Activated gamma-delta T cell treated with anti-CD3 and anti-CD28 coated beads, Interleukin-2, amount 50 U/mL, for 16 hours (primary cell): ENCODE measurements at places on chromosomes 3 and 15.

DNA sequence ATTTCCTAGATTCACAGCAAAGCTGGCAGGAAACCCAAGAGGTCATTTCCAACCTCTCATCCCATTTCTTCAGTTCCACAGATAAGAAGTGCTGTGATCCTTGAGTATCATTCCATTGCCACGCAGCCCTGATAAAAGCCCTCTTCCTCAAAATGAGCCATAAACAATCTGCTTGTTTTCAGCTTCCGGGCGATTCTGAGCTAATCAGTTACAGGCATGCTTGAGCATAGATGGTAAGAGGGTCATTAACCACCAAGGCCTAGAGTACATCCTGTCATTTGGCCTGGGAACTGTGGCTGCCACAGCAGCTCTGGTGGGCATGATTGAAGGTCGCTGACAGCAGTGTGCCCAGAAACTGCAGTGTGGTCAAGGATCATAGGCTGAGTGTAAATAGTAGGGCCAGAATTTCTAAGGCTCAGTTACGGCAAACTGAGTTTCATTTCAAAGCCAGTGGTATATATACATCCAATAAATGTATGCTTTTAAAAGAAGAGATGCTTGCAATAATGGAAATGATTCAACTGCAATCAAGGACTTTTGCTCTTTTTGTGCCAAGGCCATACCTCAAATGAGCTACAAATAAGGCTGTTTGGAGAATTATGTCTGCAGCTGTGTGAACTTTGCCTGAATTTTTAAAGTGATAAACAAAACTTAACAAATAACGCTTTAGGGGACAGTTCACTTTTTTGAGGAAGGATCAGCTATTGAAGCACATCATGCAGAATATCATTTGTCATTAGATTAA, 47.3 kb downstream of the P3H2 start:
- no peak for DNase-seq

DNA sequence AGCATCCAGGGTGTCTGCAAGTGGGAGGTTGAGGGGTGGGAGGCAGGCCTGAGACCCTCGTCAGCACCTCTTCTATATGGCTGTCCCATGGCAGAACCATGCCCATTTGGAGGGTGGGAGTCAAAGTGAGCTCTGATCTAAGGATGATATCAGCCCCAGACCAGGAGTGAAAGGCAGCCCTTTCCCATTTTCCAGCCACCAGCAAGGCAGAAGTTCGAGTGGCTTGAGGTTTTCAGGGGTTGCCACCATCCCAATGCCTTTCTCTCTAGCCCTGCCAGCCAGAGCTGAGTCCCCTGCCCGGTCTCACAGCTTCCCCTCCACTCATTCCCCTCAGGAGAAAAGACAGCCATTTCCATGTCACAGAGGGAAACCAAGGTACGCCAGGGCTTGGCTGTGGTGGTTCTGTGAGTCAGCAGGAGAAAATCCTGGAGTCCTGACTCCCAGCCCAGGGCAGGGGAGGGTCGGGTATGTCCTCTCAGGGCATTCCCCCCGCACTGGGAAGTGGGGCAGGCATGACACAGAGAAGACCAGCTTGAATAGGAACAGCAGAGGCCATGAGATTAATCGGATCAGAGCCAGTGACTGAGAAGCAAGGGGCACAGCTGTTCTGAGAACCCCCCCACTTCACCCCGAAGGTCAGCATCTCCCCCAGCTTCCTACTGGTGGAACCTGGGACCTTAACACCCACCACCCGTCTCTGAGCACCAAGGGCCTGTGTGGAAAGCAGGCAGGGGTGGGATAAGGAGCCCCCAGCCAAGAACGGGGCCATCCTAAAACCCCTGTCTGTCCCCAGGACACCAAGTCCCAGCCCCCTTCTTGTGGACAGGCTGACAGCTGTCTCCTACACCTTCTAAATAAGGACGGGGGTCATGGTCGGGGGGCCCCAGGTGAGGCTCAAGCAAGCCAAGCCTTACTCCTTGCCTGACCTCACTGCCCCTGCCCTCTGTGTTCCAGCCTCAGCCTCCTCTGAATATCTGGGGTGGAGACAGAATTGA, 965 bp upstream of the SLC38A3 start:
- no peak for DNase-seq

DNA sequence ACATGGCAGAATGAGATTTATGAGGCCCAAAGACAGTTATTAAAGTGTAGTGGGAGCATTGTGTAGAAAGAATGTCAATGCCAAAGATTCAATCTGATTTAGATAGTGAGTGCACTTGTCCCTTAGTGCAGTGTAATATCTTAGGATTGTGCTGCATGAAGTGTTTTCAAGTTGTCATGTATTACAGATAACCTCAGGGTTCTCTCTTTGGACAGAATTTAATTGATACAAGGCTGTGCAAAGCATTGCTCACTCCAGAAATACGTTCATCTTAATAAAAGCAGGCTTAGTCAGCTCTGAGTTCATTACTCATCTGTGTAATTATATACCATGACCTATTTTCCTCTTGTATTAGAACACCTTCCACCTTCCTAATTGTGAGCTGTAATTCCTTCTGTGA, 16.0 kb upstream of the GPR171 start:
- DNase-seq, result no peak

DNA sequence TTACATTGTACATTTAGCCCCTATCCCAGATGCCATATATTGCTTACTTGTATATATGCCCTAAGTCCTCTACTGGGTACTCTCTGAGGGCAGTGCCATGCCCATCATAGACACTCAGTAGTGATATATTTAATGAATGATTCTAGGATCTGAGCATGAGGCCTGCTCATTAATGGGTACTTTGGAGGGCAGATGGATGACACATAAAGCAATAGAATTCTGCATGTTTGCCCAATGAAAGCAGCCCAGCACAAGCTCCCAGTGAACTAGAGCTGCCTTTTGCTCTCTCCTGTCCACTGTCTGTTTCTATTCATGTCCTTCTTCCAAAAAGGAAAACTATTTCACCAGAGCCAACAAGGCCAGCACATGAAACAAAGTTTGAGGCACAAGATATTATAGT, 63.9 kb downstream of the TGFBR2 start:
- no peak for DNase-seq

DNA sequence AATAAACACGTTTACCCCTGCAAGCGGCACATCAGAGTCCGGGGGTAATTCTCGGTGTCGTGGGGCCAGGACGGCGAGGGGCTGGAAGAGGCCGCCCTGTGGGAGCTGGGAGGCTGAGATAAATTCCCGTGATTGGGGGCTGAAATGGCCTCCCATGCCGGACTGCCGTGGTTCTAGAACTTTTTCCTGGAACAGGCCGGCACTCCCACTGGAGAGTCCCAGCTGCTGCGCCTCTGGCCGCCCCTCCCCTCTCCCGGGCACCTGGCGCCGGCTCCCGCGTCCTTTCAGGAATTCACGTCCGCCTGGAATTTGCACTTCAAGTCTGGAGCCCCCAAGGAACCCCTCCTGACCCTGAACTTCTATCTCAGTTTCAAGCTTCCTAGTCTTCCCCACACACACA, 10.8 kb upstream of the LRRC2 start:
- DNase-seq, result no peak

GRCh38 chr3:119211193-119211592, 29.5 kb downstream of the B4GALT4 start:
- DNase-seq, result no peak

GRCh38 chr3:157650699-157651098, 147.5 kb upstream of the VEPH1 start:
- no peak for DNase-seq

DNA sequence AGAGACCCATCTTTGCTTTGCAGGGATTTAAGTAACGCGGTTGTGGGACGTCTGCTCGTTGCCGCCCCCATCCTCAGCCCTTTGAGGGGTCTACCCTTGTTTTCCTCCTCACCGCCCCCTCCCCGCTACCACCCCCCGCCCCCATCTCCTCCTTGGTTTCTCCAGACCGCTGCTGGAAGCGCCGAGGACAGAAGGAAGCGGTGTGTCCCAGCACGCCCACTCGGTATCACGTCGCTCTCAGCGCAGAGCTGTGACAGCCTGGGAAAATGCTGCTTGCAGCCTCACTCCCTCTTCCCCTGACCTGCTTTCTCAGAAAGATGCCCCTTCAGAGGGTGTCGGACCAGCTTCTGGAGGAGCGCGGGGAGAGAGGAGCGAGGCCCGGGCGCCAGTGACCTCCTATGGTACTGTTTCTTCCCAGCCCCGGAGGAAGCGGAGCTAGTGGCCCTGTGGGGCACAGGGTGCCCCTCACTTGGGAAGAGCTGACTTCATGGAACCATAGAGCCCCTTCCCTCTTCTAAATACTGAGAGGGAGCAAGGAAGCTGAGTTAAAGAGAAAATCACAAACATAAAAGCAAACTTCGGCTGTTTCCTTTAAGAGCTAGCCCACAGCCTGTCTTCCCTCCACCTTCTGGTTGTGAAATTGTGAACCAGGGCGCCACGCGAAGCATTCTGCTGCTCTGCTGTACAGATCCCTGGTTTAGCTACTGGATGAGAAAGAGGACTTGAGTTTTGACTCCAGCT, 698 bp downstream of the IL1RAP start:
- DNase-seq, result no peak

DNA sequence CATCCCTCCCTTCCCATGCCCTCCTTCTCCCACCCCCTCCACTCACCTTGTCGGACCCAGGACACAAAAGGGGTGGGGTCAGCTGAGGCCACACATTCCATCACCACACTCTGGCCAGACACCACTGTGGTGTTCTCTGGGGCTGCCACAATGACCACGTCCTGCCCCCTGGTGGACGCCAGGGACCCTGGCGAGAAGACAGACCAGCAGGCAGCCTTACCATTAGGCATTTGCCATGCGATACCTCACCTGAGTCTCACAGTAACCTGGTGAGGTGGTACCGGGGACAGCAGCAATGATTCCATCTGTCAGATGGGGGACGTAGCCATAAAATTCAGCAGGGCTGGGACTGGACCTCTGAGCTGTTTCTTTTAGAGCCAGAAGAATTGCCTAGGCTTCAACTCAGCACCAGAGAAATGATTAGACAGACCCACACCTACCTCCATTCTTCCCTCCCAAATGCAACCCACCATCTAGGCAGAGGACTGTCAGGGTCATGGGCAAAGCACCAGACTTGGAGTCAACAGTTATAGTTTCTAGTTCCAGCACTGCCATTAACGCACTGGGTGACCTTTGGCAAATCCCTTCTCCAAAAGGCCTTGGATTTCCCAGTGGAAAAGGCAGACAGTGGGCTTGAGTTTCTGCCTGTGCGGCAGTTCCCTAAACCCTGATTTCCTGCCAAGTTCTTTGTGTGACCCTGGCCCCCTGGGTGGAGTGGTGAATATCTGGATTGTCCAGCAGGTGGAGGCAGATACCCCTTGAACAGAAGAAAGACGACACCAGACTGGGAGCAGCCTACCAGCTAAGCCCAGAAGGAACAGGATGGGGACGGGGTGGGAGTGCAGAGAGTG, 21.8 kb downstream of the IGDCC4 start:
- DNase-seq, result peak; percentile 17

DNA sequence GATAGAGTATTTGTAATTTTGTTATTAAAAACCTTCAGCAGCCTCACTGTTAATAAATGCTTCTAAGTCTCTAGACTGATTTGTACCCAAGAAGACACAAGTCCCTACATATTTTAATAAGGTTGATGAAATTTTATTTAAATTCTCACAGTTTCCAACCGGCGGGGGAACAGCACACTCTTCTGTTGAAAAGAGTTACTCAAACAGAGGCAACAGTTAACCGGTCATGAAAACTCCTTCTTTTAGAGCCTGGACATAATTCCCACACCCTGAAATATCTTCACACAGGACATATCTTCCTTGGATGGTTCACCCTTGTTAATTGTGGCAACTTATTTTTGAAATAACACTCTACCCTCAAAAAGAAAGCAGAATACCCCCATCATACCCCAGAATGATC, 278.8 kb downstream of the FOXP1 start:
- DNase-seq, result no peak

DNA sequence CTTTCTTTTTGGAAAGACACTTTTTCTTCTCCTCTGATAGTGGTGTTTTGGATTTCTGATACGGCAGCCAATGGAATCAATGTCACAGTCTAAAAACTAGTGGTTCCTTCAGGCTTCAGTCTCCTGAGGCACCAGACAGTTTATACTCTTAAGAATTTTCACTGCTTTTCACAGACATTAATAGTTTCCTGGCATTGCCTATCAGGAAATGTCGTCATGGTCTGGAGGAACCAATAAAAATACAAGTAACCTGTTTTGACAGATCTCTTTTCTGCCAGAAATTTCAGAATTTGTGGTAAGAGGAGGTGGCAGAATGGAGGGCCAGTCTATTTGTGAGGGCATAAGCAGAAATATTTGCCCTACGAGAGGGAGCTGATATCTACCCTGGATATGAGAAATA, 44.8 kb downstream of the FILIP1L start:
- no peak for DNase-seq

DNA sequence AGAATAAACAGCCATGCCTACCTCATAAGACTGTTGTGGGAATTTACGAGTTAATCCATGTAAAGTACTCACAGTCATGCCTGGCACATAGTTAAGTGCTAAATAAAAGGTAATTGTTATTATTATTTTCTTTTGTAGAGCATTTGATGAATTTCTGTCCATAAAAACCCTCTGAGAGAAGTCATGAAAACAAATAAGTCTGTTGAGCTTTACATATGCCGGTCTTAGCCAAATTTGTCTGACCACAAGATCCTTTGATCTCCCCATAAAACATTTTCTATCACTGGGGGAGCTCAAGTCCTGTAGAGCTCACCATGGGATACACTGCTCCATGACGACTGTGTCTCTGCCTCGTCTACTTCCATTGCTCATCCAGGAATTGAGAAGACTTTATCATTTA, 114.0 kb downstream of the MAGI1 start:
- DNase-seq, result no peak

- DNase-seq, result no peak
These were observed 147.7 kb upstream of the BHLHE40 start for GRCh38 chr3:4831580-4831950.

- DNase-seq, result no peak
These were observed 93.9 kb downstream of the PLOD2 start for GRCh38 chr3:146067048-146067447.

- DNase-seq, result no peak
These were observed 70.1 kb downstream of the CLDN11 start for GRCh38 chr3:170488802-170489201.

GRCh38 chr3:158106766-158107471, 699 bp upstream of the SHOX2 start:
- no peak for DNase-seq

DNA sequence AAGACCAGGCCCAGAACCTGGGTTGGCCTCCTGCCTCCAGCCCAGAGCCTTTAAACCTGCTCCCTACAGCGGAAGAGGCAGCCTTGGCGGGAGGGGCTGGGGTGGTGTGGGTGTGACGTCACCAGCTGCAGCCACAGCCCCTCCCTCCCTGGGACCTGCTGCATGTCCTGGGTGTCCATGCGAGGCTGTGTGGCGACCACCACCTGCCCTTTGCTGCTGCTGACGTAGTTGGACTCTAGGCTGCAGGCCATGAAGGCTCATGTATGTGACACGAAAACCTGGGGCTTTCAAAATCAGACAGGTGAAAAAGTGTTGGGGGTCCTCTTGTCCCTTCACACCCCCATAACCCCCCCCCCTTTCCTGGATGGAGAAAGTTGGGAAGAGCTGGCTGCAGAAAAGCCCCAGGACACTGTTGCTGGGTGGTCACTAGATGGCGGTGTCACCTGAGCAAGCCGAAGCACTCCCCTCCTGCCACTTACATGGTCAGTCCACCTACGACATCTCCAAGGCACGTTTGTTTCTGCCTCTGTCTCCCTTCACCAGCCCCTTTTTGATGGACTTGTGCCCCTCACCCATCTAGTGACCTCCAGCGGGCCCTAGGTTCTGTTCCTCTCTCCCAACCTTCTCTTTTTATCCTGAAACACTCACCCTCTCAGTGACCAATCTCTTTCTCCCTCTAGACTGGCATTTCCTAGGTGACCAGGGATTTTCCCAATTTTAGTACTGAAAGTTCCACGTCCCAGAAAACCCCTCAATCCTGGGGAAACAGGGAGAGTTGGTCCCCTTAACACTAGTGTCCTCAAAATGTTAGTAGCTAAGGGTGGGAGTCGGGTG, 35.2 kb downstream of the SLC6A20 start:
- no peak for DNase-seq
